ENCODE measurements at places on chromosomes 5 and 9.

DNA sequence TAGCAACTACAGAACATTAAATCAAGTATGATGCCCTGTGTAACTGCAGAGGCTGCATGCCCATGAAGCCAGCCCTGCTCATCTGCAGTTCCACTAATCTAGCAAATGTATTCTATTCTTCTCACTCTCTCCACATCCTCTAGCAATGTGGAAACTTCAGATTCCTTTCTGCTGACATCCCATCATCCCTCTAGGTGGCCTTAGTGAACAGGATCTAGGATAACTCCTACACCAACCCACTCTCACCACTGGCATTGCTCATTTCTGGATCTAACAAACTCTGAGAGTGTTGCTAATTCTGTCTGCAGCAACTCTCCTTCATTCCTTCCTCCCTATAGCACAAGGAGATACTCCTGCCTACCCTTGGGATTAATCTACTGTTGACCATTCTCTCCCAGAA lies 80.8 kb downstream of the FAM81B start:
- H3K27me3 ChIP-seq = no peaks in the 10 kb centered on the region
- H3K36me3 ChIP-seq = peaks cover 12% of the 10 kb centered on the region
- H3K27ac ChIP-seq = peak overlapping the region; percentile 70
- DNase-seq = no peak
- H3K4me3 ChIP-seq = no peak overlapping the region
- H3K4me1 ChIP-seq = peaks cover 12% of the 10 kb centered on the region

DNA sequence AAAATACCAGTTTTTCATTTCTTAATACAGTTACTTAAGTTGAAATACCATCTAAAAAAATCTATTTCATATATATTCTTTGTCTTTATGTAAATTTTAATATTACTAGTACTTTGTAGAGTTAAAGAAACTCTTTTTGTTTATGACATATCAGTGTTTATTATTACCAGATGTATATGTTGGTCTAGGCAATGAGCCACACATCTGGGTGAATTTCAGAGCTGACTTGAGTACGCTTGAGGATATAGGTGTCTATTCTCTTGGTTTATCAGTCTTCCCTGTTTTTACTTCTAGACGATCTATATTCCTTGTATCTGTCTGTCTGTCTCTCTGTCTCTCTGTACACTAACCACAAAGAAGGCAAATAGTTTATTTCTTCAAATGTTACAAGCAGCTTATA lies 2.9 kb downstream of the SMAD5 start:
- H3K4me3 ChIP-seq = no peak overlapping the region
- no peak for DNase-seq
- H3K4me1 ChIP-seq = peaks cover 37% of the 10 kb centered on the region
- no peak overlapping the region for H3K27ac ChIP-seq
- peaks cover 10% of the 10 kb centered on the region for H3K27me3 ChIP-seq
- H3K36me3 ChIP-seq = peaks cover 3% of the 10 kb centered on the region

- no peaks in the 10 kb centered on the region for H3K4me1 ChIP-seq
- H3K36me3 ChIP-seq = no peaks in the 10 kb centered on the region
- DNase-seq = no peak
- no peak overlapping the region for H3K27ac ChIP-seq
Measured at GRCh38 chr5:10902145-10902544, 141.1 kb upstream of the DAP start.

DNA sequence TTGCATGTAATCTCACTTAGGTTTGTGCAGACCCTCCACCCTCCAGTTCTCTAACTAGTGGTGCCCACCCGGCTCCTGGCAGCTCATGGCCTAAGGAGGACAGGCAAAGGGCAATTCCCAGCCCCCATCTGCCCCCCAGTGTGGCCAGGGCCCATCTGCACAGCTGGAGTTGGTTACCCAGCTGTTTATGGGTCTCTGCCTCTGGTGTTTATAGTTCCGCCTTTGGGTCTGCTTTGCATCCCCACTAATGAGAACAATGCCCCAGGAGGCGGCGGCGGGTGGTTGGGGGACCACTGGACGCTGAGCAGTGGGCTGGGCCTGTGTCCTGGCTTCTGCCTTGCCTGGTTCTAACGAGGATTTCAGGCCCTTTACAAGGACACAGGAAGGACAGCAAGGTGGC lies 62.4 kb downstream of the NDST1 start:
- no peaks in the 10 kb centered on the region for H3K36me3 ChIP-seq
- H3K4me3 ChIP-seq = no peak overlapping the region
- peaks cover 2% of the 10 kb centered on the region for H3K4me1 ChIP-seq
- H3K27ac ChIP-seq = no peak overlapping the region
- DNase-seq = no peak
- no peaks in the 10 kb centered on the region for H3K27me3 ChIP-seq

DNA sequence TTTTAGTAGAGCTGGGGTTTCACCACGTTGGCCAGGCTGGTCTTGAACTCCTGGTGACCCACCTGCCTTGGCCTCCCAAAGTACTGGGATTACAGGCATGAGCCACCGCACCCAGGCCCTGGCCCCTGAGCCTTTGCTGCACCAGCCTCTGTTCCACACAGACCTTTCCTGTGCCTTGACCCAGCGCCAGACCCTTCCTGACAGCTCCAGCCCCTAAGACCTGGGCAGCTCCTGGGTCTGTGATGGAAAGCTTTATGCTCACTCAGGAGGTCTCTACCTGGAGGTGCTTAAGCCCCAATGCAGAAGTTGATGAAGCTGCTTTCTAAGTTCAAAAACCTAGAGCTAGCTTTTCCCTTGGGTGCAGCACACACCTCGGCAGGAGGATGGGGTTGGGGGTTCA lies 58.8 kb upstream of the NEK6 start:
- H3K27me3 ChIP-seq = no peaks in the 10 kb centered on the region
- H3K4me1 ChIP-seq = peaks cover 29% of the 10 kb centered on the region
- H3K27ac ChIP-seq = no peak overlapping the region
- no peak for DNase-seq
- no peak overlapping the region for H3K4me3 ChIP-seq

- no peak for DNase-seq
- peaks cover 4% of the 10 kb centered on the region for H3K36me3 ChIP-seq
- peak overlapping the region; percentile 95 for H3K27ac ChIP-seq
- peaks cover 20% of the 10 kb centered on the region for H3K4me1 ChIP-seq
Measured at GRCh38 chr5:69368458-69369339, 621 bp downstream of the AK6 start.

- no peak for DNase-seq
- no peaks in the 10 kb centered on the region for H3K36me3 ChIP-seq
- no peak overlapping the region for H3K27ac ChIP-seq
- H3K27me3 ChIP-seq = peaks cover 17% of the 10 kb centered on the region
Measured at GRCh38 chr9:135394131-135394530, 85.5 kb upstream of the PPP1R26 start.

DNA sequence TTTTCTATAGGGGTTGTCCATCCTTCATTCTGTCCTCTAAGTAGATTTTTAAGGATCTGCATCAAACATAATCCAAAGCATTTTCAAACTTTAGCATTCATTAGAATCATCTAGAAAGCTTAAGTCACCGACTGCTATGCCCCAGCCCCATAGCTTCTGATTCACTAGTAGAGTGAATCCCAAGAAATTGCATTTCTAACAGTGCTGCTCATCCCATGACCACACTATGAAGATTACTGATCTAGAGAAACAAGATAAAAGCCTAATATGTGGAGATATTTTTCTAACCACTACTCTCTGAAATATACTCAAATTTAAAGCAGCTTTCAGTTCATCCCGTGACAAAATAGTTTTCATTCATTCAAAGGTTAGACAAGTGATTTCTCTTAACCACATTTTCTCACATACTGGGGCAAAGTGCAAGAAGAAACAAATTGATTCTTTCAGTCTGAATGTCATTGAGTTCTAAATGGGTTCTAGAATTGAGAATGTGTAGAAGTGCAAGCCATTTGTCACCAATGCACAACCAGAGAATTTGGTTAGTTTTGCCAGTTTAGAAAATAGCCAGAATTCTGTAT lies 286.9 kb upstream of the CD180 start:
- H3K4me3 ChIP-seq = no peak overlapping the region
- H3K27ac ChIP-seq = no peak overlapping the region
- no peaks in the 10 kb centered on the region for H3K36me3 ChIP-seq

- no peaks in the 10 kb centered on the region for H3K27me3 ChIP-seq
- H3K27ac ChIP-seq = no peak overlapping the region
- DNase-seq = no peak
- no peaks in the 10 kb centered on the region for H3K4me1 ChIP-seq
Measured at GRCh38 chr5:169202969-169203368, 98.0 kb downstream of the SLIT3 start.

- no peak overlapping the region for H3K4me3 ChIP-seq
- peaks cover 2% of the 10 kb centered on the region for H3K36me3 ChIP-seq
- no peak for DNase-seq
- peaks cover 51% of the 10 kb centered on the region for H3K27me3 ChIP-seq
Measured at GRCh38 chr5:176773408-176774035, 36.8 kb upstream of the UNC5A start.

DNA sequence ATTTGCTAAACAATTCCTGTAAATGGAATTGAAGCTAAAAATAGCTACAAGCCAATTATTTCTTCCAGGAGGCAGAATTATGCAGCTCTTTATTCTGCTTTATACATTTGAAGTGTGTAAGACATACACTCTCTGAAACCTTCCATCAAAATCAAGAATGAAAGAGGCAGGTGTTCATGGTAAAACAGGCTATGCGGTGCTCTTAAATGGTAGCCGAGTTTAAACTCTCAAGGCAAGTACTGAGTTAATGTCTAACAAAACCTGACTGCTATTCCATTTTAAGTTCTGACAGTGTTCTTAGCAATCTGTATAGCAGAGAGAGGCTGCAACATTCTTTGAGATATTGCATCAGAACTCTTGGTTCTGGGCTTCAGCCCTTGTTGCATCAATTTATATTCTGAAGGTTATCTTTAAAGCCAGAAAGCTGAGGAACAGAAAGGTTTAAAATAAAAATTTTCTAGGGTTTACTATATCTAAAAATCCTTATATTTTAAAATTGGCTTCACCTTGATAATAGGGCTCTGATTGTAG lies 248.3 kb upstream of the CCNG1 start:
- H3K27ac ChIP-seq = no peak overlapping the region
- no peak overlapping the region for H3K4me3 ChIP-seq
- H3K27me3 ChIP-seq = no peaks in the 10 kb centered on the region
- no peaks in the 10 kb centered on the region for H3K36me3 ChIP-seq

DNA sequence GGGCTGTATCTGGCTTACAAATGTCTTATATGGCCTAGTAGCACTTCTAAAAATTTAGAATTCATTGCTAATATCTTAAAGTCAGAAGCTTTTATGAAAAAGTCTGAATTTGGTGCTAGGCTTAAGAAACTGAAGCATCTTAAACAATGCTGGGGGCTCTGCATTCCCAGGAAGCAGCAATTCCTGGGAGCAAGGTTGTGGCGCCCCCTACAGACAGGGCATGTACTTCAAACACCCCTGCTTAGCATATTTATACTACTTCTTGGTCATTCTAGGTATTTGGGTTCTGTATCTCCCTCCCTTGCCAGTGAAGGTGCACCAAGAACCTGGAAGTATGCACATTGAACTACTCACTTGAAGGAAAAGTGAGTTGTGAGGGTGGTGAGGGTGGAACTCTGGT lies 64.6 kb upstream of the GRIA1 start:
- H3K4me3 ChIP-seq = no peak overlapping the region
- no peaks in the 10 kb centered on the region for H3K36me3 ChIP-seq
- no peaks in the 10 kb centered on the region for H3K27me3 ChIP-seq
- no peak overlapping the region for H3K27ac ChIP-seq
- no peaks in the 10 kb centered on the region for H3K4me1 ChIP-seq

DNA sequence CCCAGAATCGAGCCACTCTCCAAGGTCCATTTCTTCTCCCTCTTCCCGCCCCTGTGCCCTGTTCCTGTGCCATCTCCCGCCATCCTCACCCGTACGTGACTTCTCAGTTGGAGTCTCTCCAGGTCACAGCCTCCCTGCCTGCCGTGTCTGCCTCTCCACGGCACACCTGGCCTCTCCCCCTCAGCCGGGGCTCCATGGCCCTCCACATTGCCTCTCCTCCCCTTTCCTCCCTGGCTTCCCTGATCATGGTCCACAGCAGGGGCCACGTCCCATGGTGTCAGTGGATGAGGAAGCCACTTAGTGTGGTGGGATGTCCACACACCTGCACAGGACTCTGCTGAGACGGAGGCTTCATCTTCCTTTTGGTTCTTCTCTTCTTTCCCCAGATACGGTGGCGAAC lies 2.3 kb downstream of the PAEP start:
- H3K4me1 ChIP-seq = no peaks in the 10 kb centered on the region
- no peak overlapping the region for H3K27ac ChIP-seq
- peaks cover 3% of the 10 kb centered on the region for H3K36me3 ChIP-seq
- no peak for DNase-seq
- no peak overlapping the region for H3K4me3 ChIP-seq

DNA sequence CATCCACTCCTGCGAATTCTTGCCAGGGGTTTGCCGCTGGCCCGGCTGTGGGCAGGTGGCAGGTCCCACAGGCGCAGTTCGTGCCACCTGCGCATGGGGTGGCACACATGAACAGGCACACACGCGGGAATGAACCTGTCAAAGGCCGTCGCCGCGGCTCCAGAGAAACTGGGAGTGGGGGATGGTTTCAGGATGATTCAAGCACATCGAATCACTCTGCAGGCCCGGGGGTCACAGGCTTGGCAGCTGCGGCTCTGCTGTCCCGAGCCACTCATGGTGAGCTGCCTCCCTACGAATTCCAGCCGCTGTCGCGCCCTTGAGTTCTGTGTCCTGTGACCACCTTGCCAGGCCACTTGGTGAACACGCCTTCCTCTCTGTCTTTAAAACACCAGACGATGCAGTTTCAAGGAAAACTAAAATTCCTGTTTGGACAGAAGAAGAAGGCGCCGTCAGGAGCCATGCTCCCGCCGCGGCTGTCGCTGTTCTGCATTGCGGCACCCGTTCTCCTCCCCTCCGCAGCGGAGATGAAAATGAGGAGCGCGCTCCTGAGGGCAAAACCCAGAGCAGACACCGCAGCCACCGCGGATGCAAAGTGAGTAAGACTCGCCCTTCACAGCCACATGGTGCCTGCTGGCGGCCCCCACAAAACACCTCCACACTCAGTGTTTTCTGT lies 15.4 kb upstream of the EXOC3 start:
- H3K27ac ChIP-seq = no peak overlapping the region
- no peak for DNase-seq
- no peaks in the 10 kb centered on the region for H3K4me1 ChIP-seq
- H3K4me3 ChIP-seq = no peak overlapping the region
- H3K36me3 ChIP-seq = peaks cover 5% of the 10 kb centered on the region
- peaks cover 42% of the 10 kb centered on the region for H3K27me3 ChIP-seq

GRCh38 chr9:99345942-99346341 lies 123.9 kb downstream of the SEC61B start:
- DNase-seq = no peak
- peaks cover 63% of the 10 kb centered on the region for H3K27me3 ChIP-seq
- no peak overlapping the region for H3K27ac ChIP-seq
- H3K36me3 ChIP-seq = no peaks in the 10 kb centered on the region
- no peak overlapping the region for H3K4me3 ChIP-seq
- H3K4me1 ChIP-seq = no peaks in the 10 kb centered on the region

DNA sequence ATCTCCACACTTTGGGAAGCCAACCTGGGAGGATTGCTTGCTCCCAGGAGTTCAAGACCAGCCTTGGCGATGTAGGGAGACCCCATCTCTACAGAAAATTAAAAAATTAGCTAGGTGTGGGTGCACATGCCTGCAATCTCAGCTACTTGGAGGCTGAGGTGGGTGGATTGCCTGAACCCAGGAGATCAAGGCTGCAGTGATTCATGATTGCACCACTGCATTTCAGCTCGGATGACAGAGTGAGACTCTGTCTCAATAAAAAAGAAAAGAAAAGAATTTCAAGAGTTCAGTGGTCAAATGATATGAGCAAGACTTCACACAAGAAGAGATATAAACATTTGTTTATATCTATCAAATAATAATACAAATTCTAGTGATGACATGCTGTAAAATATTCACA lies 23.0 kb upstream of the MTAP start:
- no peak overlapping the region for H3K27ac ChIP-seq
- no peak overlapping the region for H3K4me3 ChIP-seq
- H3K4me1 ChIP-seq = peaks cover 2% of the 10 kb centered on the region
- no peak for DNase-seq
- H3K36me3 ChIP-seq = no peaks in the 10 kb centered on the region

All from T-helper 17 cell (primary cell).